Nucleus accumbens (tissue), 56 donors: ENCODE measurements at places on chromosomes 16 and 17.

DNA sequence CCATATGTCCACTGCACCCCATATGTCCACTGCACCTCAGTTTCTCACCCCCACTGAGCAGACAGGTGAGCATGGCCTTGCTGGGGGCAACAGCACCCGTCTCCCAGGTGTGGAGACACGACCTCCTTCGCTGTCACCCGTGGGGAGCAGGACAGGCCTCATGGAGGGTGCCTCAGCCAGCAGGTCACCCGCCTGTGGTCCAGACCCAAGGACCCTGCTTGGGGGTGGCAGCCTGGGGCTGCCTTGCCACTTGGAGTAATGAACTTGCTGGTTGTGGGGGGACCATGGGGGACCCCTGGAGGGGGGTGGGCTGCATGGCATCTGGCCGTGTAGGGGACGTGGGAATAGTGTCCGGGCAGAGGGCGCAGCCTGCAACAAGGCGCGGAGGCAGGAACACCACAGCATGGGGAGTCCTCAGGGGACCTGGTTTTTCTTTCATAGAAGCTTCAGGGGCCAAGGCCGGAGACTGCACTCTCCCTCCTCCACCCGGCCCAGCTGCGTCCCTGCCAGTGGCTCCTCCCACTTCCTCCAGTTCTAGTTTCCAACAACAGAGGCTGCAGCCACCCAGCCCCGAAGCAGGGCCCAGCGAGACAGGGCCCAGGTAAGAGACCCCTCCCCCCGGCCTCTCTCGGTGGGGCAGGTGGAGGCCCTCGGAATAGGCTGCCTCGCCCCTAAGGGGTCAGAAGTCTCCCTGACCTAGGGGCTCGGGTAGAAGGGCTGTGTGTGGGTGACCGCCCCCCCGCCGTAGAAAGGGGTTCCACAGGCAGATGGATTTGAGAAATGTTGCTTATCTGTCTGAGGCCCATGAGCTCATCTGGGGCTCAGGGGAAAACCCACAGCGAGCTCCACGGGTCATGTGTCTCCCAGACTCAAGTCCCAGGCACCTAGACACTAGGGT lies at the start of gene NHLRC4:
NHLRC4 (plus strand) TSS at position 531 of the 898 bp plus-strand sequence. CDS start 1,043 bp downstream, outside the sequence.
- no peak for DNase-seq

- no peak for DNase-seq
Measured at GRCh38 chr17:80119271-80119791, 17.9 kb downstream of the GAA start.

DNA sequence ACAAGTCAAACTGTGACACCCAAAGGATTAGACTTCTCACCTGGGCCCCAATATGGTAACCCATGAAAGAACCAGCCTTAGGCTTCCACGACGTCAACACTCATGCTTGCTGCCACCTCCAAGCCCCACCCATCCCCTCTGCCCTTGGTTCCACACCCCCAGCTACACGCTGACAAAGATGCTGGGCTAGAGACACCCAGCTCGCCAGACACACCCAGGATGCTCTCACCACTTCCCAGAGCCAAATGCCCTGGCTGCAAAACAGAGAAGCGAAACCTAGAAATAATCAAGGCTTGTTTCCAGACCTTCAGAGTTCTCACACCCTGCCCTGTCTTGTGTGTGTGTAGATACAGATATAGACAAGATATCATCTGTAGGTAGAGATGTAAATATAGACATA lies 26.0 kb upstream of the ADCY9 start:
- DNase-seq, result no peak

GRCh38 chr16:13322336-13322735 lies 420.9 kb downstream of the SHISA9 start:
- DNase-seq, result no peak

DNA sequence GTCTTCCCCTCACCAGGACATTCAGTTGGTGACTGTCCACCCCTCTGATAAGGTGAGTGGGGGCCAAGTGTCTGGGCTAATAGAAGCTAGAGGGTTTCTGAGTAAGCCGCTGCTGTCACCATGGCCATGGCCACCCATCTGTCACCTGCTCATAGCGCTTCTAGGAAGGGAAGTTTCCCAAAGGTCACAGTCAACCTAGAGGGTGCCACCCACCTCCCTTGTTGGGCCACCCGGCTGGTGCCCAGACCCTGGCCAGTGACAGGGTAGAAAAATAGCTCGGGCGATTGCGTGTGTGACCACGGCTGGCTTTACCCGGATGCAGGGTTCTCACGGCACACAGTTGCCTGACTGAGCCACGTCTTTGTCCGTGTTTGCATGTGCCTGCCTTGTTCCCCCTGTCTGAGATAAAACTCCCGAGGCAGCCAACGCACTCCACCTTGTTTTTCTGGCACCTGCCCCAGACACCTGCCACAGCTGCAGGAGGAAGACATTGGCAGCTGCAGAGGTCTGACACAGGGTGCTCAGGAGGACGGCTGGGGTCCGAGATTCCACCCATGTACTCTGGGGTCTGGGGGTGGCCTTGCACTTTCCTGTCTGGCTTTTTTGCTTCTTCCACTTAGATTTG lies 809 bp downstream of the PIRT start:
- DNase-seq, result no peak
